ENCODE measurements at places on chromosomes 7 and 10.
A peak's percentile ranks its signal among the peaks of the same experiment; 100 is the strongest.

DNA sequence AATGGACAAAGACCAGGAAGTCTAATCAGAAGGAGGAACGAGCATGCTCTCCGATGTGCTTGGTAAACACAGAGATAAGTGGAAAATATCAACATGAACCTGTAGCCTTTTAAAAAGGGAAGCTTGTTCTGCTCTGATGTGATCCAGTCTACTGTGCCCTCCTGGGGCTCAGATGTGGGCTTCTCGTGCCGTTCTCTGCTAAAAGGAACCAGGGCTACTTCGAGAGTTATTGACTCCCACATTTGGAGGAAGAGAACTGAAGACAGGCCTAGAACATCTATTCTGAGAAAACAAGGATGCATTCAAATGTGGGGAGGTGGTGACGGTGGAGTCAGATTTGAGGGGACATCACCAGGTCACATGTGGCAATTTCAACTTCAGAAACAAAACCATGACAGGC lies 325.4 kb downstream of the GLRX3 start:
- no peak for DNase-seq

DNA sequence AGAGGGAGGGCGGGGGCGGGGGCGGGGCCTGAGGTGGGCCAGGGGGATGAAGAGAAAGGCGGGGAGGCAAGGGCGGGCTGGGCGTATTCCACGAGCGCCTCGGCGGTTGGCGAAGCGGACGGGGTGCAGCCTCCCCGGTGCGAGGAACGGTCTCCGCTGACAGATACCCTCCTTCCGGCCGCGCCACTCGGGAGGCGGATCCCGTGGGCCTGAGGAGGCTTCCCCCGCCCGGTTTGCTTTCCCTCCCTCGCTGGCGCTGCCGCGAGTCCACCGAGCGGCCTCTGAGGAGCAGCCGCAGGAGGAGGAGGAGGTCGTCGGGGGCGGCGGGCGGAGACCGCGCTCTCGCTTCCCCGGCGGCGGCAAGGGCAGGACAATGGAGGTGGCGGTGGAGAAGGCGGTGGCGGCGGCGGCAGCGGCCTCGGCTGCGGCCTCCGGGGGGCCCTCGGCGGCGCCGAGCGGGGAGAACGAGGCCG lies at the start of gene TRIM24:
TSS of gene TRIM24 (plus strand) at position 84 of the 473 bp plus-strand sequence. CDS start at position 374, 290 bp downstream.
- DNase-seq: peak; percentile 100

- DNase-seq: no peak
Measured at GRCh38 chr10:11272915-11273389, 255.3 kb downstream of the CELF2 start.

DNA sequence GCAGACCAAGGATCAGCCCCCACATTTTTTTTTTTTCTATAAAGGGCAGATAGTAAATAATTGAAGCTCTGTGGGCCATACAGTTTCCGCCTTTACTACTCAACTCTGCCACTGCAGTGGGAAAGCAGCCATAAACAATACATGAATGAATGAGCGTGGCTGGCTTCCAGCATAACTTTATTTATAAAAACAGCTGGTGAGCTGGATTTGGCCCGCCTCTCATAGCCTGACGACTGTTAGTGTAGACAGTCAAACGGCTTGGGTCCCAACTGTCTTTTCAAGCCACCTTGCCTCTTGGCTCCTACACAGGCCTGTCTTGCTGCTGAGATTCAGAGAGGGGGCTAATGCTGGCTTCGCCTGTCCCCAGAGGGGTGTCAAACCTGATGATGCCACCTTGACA lies 169.8 kb upstream of the GPR26 start:
- DNase-seq: no peak

GRCh38 chr10:3785851-3786271 lies 852 bp upstream of the KLF6 start:
- DNase-seq: no peak

GRCh38 chr10:32413513-32413912 lies 32.4 kb upstream of the CCDC7 start:
- DNase-seq: no peak

- DNase-seq: no peak
Measured at GRCh38 chr7:92880212-92881090, 44.1 kb upstream of the CDK6 start.

- no peak for DNase-seq
Measured at GRCh38 chr7:40097728-40098127, 36.7 kb downstream of the MPLKIP start.

DNA sequence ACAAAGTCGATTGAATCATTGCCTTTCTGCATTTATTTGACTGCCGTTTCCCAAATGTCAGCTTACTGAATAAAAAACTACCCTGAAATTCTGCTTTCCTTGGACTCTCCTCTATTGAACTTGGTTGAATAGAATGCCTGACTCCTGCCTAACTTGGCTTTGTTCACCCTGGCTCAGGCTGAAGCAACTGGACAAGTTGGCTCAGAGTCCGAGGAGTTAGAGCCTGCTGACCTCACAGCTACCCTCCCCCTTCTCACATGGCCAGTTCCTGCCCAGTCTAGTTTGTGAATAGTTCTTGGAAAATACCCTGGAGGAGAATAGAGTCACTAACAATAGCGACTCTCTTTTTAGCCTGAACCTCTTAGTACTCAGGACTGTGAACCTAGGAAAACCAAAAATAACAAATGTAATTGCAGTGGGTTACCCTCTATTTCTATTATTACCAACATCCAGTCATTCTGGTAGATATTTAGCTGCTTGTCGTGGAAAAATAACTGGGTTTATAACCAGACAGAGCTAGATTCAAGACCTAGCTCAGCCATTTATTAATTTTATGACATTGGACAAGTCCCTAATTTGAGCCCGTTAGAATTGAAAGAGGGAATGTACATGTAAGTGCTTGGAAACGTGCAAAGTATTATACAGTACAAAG lies 17.3 kb upstream of the NRBF2 start:
- DNase-seq: no peak

DNA sequence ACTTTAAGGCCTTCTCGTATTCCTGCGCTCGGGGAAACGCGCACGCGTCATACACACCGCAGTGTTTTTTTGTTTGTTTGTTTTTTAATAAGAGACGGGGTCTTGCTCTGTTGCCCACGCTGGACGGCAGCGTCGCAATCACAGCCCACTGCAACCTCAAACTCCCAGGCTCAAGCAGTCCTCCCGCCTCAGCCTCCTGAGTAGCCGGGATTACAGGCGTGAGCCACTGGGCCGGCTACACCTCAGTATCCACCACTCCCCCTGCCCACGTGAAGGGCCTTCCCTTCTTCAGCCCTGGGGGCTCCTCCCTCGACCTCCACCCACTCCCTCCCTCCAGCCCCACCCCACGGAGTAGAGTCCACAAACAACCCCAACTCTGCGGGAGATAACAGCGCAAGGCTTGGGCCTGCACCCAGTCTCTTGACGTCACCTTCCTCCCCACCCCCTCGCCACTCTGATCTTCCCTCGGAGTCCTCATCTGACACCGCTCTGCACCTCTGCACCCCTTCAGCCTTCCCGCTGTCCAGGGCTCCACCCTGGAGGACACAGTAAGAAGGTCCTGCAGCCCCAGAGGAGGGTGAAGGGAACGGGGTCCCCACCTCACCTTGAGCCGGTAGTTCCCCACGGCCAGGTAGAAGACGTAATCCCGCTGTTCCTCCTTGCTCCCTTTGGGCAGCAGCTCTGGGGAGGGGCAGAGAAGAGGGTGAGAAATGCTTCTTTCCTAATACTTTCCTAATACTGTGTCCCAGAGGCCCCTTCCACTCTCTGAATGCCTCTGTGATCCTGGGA lies 2.8 kb upstream of the CLDN15 start:
- DNase-seq: no peak

DNA sequence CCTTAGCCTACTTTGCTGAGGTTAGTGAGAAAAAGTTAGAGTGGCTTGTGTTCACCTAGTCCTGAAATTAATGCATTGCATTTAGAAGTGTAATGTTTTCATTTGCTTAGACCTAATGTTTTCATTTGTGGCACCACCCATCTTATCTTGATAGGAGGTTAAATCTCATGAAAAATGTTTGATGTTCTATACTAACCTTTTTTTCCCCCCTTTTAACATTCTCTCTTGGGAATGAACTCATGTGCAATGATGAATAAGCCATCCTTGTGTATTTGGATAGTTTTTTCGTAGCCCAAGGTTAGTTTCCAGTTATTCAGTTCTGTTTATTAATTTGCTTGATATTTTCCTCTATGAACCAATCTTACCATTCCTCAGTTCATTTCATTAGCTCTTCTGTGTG lies 2.8 kb downstream of the FHIP2A start:
- no peak for DNase-seq

GRCh38 chr7:13989126-13989948 lies at the start of gene ETV1:
ETV1 (minus strand) TSS chr7:13989666; CDS start chr7:13989052, 614 bp downstream.
- peak; percentile 55 for DNase-seq

DNA sequence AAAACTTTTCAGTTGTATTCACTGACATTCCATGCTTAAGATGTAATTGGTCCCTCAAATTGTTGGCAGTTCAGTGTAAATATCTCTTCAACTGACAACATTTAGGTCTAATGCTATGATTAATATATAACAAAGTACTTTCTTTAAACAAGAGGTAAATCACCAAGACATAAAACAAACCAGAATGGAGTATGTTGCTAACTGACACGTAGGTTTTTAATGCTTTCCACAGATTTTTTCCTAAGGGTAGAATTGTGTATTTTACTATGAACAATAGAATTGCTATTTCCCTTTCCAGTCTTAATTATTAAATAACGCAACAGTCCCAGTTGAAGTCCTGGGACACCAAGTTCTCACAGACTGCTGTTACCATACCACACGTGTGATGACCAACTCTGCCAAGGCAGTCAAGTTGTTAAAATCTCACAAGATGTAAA lies 4.1 kb downstream of the JCAD start:
- DNase-seq: no peak

GRCh38 chr10:6255548-6256061 lies 52.9 kb downstream of the PFKFB3 start:
- no peak for DNase-seq

GRCh38 chr10:35554461-35555056 lies 50.6 kb upstream of the GJD4 start:
- no peak for DNase-seq

- DNase-seq: no peak
Measured at GRCh38 chr7:128021366-128021765, 9.9 kb downstream of the LRRC4 start.

DNA sequence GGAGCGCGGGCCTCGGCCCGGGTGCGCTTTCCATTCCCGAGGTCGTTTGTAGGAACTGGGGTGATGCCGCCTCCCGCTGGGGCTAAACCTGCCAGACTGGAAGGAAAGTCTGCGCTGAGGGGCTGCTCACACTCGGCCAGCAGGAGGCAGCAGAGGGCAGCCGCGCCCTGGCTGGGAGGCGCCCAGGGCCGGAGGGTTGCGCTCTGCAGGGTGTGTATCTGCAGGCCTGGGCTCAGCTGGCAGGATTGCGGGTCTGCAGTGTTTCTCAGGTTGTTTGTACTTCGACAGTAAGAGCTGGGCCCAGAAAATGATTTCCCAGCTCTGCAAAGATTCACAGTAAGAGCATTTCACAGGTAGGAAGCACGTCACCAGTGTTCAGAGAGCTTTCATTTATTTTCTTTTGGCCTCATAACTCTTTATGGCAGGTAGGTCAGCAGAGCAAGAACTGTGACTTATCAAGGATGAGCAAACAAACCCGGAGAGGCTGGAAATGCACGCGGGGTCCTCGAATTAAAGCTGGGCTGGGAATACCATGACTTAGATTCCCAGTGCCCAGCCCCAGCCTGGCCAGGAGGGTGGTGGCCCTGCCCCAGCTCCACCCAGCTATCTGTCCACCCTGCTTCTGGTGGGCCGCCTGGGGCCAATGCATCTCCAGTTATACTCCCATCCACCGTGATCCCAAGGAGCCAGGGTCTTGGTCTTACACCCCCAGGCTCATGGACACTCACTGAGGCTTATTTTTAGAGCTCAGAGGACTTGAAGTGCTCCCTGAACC lies 15.2 kb upstream of the PPP2R2D start:
- DNase-seq: no peak

GRCh38 chr7:24978843-24979469 lies 1.0 kb downstream of the OSBPL3 start:
- DNase-seq: no peak

DNA sequence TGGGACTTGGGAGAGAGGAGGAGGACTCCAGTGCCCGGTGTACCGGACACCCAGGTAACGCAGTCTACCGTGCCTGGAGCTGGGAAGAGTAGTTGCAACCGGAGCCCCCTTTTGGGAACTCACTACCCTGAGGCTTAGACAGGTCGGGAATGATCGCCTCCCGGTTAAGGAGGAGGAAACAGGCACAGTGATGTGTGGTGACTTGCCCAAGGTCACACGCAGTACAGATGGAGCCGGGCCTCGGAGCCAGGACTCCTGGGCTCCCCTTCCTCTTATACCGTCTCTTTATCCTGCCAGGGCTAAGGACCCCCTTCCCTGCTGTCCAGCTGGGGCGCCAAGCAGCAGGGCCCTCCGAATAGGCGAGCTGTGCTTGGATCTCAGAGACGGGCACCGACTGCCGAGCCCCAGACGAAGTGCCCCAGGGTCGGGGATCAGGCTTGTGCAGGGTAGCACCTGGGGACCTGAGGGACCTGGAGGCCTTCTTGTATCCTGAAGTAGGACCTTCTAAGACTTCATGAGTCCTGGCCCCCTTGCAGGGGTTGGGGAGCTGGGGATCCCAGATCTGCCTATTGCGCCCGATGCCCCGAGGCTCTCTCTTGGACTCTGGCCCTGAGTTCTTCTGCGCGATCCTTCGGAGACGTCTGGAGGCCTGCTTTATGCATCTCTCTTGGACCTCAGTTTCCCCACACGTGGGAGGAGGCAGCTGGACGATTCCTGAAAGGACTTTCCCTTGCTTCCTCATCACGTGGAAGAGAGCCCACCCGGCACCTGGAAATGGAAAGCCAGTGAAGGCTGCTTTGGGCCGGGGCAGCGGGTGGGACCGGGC lies 767 bp upstream of the CYP26A1 start:
- DNase-seq: no peak

- no peak for DNase-seq
Measured at GRCh38 chr10:96820765-96821164, 11.3 kb upstream of the LCOR start.

DNA sequence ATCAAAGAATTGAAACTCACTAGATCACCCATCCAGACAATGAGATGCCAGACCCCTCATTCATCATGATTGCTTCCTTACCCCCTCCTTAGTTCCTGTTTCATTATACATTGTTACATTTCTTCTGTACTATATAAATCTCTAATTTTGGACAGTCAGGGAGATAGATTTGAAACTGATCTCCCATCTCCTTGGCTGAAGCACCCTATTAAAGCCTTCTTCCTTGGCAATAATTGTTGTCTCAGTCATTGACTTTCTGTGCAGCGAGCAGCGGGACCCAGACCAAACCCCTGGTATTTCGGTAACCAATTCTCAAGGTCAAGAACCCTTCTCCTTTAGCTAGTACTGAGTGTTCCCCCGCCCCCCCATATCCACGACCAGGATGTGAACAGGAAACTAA lies 100.2 kb downstream of the ABLIM1 start:
- DNase-seq: no peak

DNA sequence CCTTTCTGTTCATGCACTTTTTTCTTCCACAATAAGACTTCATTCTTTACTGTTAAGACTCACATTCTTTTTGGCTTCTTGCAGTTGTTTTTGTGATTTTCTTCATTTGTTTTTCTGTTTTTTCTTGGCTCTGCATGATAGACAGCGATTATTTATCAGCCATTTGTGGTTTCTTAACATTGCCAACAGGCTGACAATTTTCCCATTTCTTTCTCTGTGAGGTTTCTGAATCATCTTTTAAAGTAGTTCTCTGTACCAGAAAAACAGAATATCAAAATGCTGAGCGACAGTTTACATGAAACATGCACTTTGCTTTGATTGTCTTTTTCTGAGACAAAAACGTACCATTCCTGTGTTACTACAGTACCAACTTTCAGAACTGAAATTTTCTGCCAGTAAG lies 334.2 kb upstream of the MAGI2 start:
- DNase-seq: no peak

- DNase-seq: no peak
Measured at GRCh38 chr10:34262985-34263384, 552.1 kb downstream of the PARD3 start.

- DNase-seq: no peak
Measured at GRCh38 chr10:119734396-119735332, 8.8 kb downstream of the INPP5F start.

All from NCI-H187 (cell line).